NCI-H524 treated with DMSO at 0.1 percent for 48 hours (cell line): ENCODE measurements at places on chromosomes 3 and 15.

DNA sequence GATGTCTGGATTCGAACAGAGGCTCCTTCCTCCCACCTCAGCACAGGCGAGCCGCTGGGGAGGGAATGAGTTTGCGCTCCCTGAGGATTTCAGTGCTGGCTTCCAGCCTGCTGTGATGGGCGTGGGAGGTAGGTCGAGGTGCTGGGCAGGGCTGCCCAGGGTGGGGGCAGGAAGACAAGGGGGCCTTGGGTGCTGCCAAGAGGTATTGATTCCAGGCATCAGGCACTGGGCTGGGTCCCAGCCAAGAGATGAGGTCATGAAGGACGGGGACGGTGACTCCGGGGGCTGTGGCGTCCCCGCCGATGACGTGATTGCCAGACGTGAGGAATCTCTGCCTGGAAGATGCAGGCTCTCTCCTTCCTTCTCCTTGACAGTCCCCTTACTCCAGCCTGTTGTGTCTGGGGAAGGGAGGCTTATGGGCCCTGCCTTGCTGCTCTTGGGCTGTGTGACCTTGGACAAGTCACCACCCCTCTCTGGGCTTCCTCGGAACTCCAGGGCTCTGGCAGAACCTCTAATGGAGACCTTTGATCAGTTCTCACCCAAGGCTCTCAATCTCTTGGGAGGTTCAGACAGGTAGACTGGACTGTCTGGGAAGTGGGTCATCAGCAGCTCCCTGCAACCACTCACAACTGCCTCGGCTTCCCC lies 116.8 kb downstream of the FBLN2 start:
- DNase-seq: no peak

DNA sequence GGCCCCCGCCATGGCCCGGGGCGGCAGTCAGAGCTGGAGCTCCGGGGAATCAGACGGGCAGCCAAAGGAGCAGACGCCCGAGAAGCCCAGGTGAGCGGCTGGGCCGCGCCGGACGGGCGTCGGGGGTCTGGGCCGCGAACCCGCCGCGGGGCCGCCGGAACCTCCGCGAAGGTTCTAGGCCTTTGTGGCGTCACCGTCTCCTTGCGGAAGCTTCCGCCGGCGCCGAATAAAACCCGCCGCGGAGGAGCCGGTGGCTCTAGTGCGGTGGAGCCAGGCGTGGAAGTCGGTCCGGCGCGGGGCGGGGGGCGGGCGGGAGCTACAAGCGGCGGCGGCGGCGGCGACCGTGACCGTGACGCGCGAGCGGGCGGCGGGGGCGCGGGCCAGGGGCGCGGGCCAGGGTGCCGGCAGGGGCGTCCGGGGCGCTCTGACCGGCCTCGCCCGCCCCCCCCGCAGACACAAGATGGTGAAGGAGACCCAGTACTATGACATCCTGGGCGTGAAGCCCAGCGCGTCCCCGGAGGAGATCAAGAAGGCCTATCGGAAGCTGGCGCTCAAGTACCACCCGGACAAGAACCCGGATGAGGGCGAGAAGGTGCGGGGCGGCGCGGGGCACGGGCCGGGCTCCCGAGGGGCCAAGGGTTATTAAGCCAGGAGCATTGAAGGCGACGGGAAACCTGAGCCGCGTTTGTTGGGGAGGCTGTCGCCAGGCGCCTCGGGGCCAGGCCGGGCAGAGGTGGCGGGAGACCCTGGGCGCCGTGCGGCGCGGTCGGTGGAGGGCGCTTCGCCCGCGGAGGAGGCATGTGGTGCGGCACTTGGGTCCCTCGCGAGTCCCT lies at the start of gene DNAJA4:
Gene DNAJA4, plus strand, starts transcription at position 259 of the 833 bp plus-strand sequence. Its CDS starts 202 bp downstream, at position 461.
- no peak for DNase-seq

DNA sequence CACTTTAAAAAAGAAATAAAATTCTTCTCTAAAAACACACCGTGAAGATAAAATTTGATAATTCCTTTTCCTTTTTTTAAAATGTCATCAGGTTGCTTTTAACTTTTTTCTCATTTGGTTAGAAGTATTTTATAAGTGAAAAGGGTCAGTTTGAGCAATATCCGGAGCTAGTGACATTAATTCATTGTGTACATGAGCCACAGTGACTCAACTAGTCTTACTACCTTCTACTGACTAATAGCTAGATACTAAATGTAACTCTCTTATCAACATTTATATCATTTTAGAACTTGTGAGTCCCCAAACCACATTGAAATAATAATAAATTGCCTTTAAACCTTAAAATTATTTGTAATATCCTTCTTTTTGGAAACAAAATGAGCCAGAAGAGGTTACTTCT lies 101.2 kb upstream of the ZBTB20 start:
- DNase-seq: no peak

- DNase-seq: no peak
Observed at GRCh38 chr3:174810254-174810653, 48.9 kb upstream of the NAALADL2 start.

DNA sequence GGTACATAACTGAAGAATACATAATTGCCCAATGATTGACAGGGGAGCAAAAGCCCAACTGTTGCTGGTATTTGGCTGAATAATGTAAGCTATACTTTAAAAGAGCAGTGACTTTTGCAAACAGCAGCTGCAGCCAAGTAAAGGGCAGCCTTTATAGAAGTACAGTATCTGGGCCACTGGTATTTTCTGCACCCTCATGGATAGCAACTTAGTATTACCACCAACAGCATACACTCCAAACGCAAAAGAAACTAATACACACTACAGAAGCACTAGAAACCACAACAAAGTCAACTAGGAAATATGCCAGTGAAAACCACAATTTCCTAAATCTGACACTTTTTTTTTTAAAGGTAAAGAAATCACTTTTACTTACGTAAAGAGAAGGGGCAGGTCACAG lies 206.1 kb downstream of the TIGIT start:
- no peak for DNase-seq

- DNase-seq: no peak
Observed at GRCh38 chr3:45948311-45948781, 5.1 kb downstream of the CXCR6 start.

DNA sequence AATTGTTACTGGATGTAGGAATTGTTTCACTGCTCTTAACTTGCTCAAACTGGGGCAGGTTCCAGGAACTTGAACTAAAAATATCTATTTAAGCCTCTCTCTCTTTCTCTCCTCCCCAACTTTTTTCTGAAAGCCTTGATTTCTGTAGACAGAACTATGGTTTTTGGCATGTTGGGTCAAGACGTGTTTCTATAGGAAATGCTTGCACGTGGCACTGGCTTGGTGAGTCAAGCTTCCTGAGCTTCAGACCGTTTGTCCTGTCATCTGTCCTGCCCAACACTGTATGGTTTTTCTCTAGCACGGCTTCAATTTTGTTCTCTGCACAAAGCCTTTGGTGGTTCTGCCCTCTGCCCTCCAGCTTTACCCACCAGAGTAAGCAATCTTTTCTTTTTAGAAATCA lies 13.5 kb downstream of the EAF1 start:
- no peak for DNase-seq

GRCh38 chr3:159788291-159788690 lies 200.3 kb upstream of the IL12A start:
- DNase-seq: no peak
